AG10803 (cell line): ENCODE measurements at places on chromosomes 11 and 22.

GRCh38 chr11:117117681-117118080, 19.5 kb upstream of the SIK3 start:
- no peak for DNase-seq

- no peak for DNase-seq
Measured at GRCh38 chr11:118146554-118146953, 6.1 kb downstream of the SCN4B start.

- DNase-seq = no peak
Measured at GRCh38 chr11:81579339-81579738, 1154.3 kb downstream of the FAM181B start.

DNA sequence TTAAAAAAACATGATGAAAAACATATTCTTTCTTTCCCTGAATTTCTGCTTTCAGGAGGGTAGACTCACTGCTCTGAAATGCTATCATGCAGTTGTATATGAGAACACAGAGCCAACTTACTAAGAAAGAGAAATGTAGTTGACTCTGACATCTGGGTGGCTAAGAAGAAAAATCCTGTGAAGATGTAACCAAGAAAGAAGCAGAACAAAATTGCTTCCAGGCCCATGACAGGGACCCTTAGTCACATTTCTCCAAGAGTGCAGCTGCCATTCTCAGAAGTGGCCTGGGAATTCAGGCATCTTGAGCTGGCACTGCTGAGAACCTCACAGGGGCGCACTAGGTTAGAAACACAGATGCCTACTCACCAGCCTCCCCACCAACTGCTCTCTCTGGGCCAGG, 73.6 kb downstream of the RPL27A start:
- peak; percentile 83 for DNase-seq
